ENCODE measurements at places on chromosomes 6 and 20.

DNA sequence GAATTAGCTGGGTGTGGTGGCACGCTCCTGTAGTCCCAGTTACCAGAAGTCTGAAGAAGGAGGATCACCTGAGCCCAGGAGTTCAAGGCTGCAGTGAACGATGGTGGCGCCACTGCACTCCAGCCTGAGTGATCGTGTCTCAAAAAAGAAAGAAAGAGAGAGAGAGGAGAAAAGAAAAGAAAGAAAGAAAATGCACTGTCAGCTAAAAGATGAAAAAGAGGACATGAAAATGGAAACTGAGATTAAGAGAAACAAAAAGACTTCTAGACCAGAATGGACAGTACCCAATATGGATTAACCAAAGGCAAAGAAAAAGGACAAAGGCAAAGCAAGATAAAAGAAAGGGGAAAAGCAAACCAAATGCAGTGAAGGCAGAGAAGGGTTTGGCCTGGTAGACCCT is 9.0 kb upstream of the RALGAPA2 start:
- no peak for DNase-seq

DNA sequence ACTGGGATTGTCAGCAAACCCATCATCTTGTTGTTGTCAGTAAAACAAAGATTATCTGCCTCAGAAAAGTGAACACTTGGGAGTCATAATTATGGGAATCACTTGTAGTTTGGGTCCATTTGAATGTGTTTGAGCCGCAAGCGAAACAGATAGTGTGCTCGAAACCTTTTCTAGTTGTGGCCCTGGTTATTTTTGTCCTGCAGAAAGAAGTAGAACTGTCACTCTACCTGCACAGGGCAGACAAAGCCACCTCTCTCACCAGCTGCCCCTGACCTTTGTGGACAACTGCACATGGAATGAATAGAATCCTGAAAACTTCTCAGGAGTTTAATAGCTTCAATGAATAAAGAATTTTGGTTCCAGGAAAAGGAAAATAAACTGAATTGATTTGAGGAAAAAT is 156.1 kb upstream of the CHD6 start:
- no peak for DNase-seq

DNA sequence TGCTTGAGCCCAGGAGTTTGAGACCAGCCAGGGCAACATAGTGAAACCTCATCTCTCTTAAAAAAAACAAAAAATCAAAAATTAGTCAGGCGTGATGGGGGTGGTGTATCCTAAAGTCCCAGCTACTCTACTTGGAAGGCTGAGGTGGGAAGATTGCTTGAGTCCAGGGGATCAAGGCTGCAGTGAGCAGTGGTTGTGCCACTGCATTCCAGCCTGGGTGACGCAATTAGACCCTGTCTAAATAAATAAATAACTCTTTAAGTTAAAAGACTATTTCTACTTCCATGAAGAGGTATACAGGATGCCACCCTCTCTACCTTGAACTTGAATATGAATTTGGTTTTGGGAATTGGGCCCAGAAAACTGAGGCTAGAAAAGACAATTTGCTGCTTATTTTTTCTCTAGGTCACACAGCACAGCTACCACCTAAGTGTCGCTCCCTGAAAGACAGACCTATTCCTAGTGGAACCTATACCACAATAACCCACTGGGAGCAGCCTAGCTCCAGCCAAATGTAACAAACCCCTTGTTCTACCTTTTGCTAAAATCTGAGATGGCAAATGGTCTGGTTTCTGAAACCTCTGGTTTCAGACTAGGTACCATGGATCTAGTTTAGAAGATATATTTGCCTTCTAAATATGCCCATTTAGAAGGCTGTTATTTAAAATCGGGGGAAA is 35.2 kb downstream of the HMGCLL1 start:
- DNase-seq, result no peak

- no peak for DNase-seq
Observed at GRCh38 chr20:23186808-23187207, 100.7 kb upstream of the CD93 start.

DNA sequence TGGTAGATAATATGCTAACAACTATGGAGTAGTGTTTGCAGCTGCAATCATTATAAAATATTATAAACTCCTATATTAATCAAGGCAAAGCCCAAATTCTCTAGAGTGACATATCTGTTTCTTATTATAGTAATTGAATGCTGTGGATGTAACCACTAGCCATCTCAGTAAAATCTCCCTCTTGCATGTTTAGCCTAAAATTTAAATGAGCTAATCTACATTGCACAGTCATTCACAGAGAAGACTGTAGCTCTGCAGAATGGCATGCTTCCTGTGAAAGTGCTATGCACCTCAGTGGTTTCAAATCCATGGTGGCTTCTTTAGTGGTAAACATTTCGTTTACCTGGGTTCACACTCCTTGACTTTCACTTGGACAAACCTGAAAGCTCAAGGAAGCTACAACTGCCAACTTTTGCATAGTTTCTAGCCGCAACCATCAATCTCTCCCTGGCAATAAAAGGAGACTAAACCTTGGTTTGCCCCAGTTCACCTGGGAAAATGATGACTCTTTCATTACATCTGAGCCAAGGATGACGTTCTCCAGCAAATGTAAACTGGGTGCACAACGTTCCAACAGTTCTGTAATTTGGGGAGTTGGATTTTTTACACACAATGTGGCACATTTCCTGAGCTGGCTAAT is 47.2 kb downstream of the FILIP1 start:
- no peak for DNase-seq

- DNase-seq, result no peak
Observed at GRCh38 chr6:169789146-169789943, 37.9 kb downstream of the ERMARD start.

DNA sequence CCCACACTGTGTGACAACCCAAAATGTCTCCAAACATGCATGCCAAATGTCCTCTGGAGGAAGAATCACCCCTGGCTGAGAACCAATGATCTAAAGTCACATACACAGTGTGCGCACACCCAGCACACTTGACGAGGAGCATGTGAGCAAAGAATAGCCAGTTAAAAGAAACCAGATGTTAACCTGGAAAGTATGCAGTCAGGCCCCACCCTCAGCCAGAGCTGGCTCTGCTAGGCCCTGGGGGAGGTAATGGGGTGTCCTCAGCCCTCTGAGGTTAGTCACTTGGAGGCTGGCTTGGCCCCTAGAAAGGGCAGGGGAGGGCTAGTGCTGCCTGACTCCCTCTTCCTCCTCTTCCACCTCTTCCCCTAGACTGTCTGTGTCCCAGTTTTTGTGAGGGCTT is 15.2 kb upstream of the GUCA1A start:
- peak; percentile 80 for DNase-seq
